ENCODE measurements at places on chromosomes 6 and 20. TPM values are rescaled to one million over a fixed set of nuclear protein-coding genes. Genes with fewer than 3 reads are reported as not detected.

TFAP2B gene
- total RNA-seq, result not detected

CALHM5 gene
- total RNA-seq, result 10.6 TPM

OR2H1 gene
- total RNA-seq, result not detected

TOX2 gene
- 1.1 TPM for total RNA-seq

DNA sequence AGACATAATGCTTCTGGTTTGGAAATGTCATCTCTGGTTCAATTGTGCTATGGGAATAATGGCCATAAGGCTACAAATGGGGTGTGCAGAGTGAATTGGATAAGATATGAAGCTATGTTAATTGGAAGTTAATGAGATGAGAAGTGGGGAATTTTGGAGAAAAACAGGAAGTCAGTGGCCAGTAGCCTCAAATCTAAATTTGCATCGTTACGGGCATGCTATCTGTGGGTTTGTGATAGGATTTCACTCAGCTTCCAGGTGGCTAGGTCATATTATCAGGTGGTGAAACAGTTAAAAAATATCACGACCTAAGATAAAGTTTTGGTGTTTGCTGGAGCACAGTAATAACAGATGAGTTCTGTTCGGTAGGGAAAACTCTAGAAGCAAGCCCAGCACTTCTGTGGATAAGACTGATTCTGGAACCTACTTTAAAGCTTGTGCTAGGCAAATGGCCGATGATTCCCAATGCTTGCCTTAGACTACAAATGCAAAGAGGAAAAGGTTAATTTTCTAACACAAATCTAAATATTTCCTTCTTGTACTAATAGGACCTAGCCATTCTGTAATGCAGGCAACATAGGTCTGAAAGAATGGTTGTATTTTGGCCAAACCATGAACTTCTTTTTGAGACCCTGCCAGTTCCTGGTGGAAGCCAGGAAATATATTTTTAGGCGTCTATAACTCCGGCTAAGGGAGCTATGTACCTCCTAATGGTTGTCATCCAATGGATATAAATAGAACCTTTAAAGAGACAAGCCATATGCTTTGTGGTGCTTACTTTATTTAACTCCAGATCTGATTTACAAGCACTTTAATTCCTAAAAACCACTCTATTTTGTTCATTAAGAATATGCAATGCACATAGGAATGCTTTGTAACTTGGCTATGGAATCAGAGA is 111.0 kb downstream of the PLCB1 start:
- no peaks in the 10 kb centered on the region for H3K27me3 ChIP-seq
- H3K27ac ChIP-seq, result no peak overlapping the region
- no peaks in the 10 kb centered on the region for H3K36me3 ChIP-seq
- no peak overlapping the region for H3K4me3 ChIP-seq
- H3K4me1 ChIP-seq, result 0 out of 2 replicates have a peak, but pooled peaks cover 2% of the 10 kb centered on the region

DNA sequence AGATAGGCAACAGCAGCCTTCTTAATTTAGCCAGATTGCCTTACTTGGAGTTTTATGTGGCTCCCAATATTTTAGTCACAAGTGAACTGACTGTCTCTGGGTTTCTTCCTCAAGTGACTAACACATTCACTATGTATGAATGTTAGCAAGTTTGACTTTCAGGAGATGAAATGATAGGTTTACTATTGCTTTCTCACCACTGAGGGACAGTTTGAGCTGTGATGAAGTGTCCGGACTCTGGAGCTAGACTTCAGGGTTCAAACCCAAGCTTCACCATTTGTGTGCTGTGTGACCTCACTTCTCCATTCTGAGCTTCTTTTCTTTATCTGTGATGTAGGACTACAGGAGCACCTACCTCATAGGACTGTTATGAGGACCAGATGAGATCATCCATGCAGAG is 8.2 kb downstream of the DHX35 start:
- peak overlapping the region; percentile 50 for H3K27ac ChIP-seq
- H3K4me3 ChIP-seq, result no peak overlapping the region
- no peaks in the 10 kb centered on the region for H3K27me3 ChIP-seq
- no peaks in the 10 kb centered on the region for H3K36me3 ChIP-seq
- H3K4me1 ChIP-seq, result peaks cover 21% of the 10 kb centered on the region
- DNase-seq, result peak; percentile 88

DNA sequence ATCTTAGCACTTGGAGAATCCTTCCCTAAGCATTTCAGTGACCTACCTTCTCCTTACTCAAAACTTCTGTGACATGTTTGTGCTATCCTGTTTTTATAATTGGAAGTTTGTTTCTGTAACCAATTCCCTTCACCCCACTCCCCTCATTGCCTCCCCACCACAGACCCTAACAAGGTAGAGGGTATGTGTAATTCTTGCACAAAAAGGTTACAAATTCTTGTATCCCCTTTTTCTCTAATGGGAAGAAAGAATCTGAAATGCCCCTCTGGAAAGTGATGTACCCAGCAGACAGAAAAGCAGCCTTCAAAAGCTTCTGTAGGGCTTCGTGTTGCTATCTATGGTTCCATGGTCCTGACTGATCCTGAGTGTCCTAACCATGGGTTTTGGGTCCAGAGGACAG is 111.7 kb upstream of the TMEM170B start:
- H3K4me1 ChIP-seq, result peaks cover 36% of the 10 kb centered on the region
- H3K27me3 ChIP-seq, result no peaks in the 10 kb centered on the region
- H3K27ac ChIP-seq, result no peak overlapping the region
- DNase-seq, result no peak
- no peak overlapping the region for H3K4me3 ChIP-seq
- no peaks in the 10 kb centered on the region for H3K36me3 ChIP-seq

GRCh38 chr20:38883981-38884733 is 42.1 kb upstream of the FAM83D start:
- no peaks in the 10 kb centered on the region for H3K36me3 ChIP-seq
- DNase-seq, result no peak
- H3K4me1 ChIP-seq, result no peaks in the 10 kb centered on the region
- peaks cover 12% of the 10 kb centered on the region for H3K27me3 ChIP-seq
- no peak overlapping the region for H3K27ac ChIP-seq
- no peak overlapping the region for H3K4me3 ChIP-seq

GRCh38 chr6:166633732-166634535 is 6.9 kb upstream of the RPS6KA2 start:
- peaks cover 2% of the 10 kb centered on the region for H3K27me3 ChIP-seq
- H3K27ac ChIP-seq, result no peak overlapping the region
- peak; percentile 69 for DNase-seq
- no peak overlapping the region for H3K4me3 ChIP-seq
- H3K4me1 ChIP-seq, result peaks cover 4% of the 10 kb centered on the region

DNA sequence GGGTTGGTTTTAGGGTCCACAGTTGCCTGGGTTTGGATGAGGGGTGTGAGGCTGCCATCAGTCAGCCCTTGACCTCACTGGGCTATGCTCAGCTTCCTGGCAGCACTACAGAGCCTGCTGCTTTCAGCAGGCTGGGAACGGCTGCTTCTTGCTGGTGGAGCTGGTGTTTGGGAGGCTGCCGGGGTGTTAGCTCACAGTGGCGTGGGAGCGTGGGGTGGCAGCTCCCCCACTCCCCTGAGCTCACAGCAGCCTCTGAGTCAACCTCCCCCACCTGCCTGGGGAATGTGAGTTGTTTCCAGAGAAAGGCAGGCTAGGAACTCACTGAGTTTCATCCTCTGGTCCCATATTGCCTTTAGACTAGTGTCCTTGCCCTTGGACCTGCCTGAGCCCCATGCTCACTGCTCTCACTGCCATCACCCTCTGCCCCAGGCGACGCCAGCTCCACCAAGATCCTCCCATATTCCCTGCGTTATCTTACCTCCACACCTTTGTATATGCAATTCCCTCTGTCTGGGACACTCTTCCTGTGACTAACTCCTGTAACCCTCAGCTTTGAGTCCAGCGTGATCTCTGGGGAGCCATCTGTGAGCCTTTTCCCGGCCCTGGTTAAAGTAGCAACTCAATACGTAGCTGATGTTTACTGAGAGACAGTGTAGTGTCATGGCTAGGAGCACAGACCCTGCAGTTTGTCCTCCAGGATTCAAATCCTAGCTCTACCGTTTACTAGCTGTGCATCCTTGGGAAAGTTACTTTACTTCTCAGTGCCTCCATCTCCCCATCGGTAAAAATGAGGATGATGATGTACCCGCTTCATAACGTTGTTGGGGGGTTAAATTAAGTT is 34.8 kb downstream of the PPP1R16B start:
- H3K27ac ChIP-seq, result no peak overlapping the region
- peaks cover 3% of the 10 kb centered on the region for H3K27me3 ChIP-seq
- no peak overlapping the region for H3K4me3 ChIP-seq
- no peaks in the 10 kb centered on the region for H3K4me1 ChIP-seq
- DNase-seq, result no peak
- no peaks in the 10 kb centered on the region for H3K36me3 ChIP-seq
